ENCODE measurements at places on chromosomes 3 and 15.

DNA sequence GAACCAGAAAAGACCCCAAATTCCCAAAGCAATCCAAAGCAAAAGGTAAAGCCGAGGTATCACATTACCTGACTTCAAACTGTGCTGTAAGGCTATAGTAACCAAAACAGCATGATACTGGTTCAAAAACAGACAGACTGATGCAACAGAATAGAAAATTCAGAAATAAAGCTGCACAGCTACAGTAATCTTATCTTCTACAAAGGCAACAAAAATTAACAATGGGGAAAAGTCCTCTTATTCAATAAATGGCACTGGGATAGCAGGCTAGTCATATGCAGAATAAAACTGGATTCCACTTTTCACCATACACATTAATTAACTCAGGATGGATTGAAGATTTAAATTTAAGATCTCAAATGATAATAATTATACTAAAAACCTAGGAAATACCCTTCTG, 392.6 kb upstream of the CBLB start:
- no peak for DNase-seq

- DNase-seq = no peak
Observed at GRCh38 chr15:86155551-86155950, 75.9 kb downstream of the AGBL1 start.

- no peak for DNase-seq
Observed at GRCh38 chr15:69074843-69075224, 60.3 kb downstream of the NOX5 start.

DNA sequence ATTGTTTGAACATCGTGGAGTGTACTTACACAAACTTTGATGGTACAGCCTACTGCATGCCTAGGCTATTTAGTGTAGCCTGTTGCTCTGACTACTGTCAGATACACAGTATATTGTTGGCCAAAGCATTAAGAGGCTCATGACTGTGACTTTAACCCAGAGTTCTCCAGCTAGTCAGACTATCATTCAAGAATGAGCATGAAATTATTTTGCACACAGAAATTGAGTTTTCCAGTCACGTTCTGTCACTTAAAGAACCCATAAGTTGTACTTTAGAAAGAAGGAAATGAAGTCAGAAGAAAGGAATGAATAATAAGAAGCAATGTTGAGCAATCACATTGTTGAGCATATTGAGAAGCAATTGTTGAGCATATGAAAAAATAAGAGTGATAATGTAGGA, 37.6 kb upstream of the SLC22A13 start:
- peak; percentile 39 for DNase-seq

- DNase-seq = no peak
Observed at GRCh38 chr3:42829628-42830436, 20.6 kb downstream of the ACKR2 start.

DNA sequence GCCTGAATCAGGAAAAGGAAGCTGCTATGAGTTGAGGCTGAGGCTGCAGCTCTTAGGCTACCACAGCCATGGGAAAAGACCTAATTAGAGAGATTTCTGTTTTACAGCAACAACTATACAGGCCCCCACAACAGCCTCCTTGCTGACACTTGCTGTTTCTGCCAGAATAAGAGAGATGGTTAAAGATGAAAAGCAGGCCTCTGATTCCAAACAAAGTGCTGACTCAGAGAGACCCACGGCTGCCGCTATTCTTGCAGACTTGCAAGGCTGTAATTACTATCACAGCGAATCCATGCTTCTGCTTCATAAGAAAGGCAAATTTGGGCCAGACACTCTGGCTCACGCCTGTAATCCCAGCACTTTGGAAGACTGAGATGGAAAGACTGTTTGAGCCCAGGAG, 41.8 kb downstream of the MCF2L2 start:
- no peak for DNase-seq

DNA sequence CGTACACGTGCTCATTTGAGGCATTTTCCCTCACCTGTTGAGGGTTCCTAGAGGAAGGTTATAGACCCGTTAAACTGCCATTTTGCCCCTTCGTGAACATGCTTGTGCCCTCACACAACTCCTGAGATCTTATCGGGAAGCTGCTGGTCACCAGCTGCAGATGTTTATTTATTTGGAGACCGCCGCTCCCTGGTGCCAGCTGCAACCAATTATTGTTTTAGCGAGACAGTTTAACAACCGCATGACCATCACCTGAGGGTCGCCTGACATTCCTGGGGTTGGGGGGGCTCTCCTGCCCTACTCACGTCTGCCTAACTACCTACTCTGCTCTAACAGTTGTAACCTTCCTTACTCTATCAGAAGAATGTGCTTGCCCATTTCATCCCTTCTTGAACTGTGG, 292.5 kb downstream of the MCTP2 start:
- DNase-seq = no peak

DNA sequence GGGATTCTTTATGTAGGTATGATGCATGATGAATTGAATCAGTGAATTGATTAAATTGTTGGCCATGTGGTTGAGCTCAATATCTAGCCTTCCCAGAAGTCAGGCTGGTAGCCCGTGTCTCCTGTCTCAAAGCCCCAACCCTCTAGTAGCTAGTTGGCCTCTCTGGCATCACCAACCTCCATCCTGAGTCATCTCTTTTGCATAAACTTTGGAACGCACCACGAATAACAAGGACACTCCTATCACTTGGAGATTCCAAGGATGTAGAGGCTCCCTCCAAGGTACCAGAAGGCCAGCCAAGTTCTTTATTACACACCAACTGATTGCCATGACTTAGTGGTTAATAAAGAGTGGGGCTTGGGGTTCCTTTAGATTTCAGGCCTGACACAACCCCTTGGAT, 148.4 kb downstream of the APBA2 start:
- no peak for DNase-seq

- DNase-seq = no peak
Observed at GRCh38 chr3:142165194-142165593, 15.8 kb upstream of the TFDP2 start.

GRCh38 chr3:195895861-195896360, 12.4 kb downstream of the TNK2 start:
- DNase-seq = no peak

DNA sequence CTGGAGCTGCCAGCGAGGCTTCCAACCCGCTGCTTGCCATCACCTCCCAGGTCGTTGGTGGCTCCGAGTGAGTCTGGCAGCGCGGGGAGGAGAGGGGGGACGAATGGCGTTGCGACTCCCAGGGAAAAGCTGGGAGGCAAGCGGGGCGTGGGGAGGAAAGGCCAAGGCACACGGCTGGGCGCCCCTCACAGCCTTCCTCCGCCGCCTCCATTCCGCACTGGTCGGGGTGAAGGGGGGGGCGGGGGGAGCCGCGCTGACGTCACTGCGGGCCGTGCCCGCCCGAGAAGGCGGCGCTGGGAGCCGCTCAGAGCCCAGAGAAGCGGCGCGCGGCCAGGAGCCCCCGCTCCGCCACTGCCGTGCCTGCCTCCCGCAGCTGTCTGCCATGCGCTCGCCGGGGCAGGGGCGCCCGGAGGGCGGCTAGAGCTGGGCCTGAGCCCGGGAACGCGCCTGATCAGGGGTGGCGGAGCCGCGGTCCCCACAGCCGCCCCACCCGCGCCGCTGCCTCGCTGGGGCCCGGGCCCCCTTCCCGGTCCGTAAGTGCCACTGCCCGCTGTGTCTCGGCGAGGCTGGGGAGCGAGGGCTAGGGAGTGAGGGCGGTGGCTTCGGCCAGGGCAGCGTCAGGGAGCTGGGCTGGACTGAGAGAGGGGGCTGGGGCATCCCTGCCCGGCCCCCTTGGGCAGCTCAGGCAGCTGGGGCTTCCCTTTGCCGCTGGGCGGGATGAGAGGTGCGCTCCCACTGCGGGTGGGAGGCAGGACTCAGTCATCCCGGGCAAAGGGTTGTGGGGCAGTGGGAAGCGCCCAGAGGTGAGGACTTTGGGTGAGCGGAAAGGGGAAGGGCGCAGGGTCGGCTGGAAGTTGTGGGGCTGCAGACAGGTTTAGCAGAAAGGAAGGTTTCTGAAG, 27.8 kb upstream of the POLG start:
- DNase-seq = no peak

DNA sequence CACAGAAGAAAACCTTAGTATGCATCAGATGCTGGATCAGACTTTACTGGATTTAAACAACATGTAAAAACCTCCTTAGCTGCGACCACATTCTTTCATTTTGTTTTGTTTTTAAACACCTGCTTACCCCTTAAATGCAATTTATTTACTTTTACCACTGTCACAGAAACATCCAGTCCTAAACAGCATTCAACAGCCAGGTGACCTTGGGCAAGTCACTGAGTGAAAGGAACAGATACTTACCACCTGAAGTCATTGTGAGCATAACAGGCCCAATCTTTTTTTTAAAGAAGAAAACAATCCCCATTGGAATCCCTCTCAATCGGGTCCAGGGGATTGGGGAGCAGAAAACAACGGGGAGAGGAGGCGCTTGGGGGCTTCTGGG, 390 bp downstream of the STARD5 start:
- DNase-seq = no peak

GRCh38 chr15:100192097-100193080, 149.4 kb downstream of the ADAMTS17 start:
- DNase-seq = no peak

DNA sequence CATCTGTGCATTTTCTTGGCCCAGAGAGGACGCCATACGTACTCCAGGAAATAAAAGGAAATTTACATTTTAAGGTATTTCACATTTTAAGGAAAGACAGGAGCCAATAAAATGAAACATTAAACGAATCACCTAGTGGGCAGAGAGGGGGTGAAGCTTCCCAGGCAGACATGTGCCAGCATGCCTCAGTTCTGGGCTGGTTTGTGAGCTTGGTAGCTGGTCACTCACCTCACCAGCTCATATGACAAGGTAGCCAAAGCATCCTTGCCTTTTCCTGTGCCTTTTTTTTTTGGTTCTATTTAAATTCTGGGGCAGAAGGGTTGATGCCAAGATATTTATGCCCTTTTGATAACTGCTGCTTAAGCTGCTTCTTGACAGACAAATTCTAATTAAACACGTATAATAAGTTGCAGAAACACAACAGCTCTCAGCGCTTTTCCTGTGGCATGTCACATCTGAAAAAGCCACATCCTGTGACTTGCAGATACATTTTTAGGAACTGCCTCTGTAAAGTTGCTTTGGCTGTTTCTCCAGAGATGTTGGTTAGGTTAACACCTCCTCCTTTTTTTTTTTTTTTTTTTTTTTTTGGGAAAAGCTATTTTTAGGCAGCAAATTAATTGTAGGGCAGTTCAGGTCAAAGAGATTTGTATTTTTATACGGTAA, 218.6 kb downstream of the PDCD6IP start:
- no peak for DNase-seq

DNA sequence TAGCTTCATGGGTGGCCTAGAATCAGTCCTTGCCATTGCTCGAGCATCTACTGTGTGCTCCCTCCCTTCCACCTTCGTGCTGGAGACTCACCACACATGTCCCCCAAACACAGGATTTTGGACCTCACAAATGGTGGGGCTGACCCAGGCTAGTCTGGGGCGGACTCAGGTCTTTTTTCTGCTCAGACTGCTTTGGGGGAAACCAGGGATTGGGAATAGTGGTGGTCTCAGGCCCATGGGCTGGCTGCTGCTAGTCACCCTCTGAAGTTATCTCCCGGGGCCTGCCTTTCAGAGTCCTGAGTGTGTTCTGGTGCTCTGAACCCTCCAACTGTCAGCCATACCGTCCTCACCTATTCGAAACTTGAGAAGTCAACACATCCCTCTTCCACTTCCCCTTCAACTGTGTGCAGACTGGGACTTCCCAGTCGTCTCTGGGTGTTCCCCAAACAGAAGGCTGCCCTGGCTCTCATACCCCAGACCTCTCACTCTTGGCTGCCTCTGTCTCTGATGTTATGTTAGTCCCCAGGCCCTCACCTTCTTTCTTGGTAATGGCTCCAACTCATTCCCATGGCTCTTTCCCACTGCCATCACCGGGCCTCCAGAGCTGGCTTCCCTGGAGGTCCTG, 46.0 kb downstream of the PPCDC start:
- no peak for DNase-seq

GRCh38 chr15:69116391-69116790, 44.0 kb upstream of the GLCE start:
- DNase-seq = no peak

DNA sequence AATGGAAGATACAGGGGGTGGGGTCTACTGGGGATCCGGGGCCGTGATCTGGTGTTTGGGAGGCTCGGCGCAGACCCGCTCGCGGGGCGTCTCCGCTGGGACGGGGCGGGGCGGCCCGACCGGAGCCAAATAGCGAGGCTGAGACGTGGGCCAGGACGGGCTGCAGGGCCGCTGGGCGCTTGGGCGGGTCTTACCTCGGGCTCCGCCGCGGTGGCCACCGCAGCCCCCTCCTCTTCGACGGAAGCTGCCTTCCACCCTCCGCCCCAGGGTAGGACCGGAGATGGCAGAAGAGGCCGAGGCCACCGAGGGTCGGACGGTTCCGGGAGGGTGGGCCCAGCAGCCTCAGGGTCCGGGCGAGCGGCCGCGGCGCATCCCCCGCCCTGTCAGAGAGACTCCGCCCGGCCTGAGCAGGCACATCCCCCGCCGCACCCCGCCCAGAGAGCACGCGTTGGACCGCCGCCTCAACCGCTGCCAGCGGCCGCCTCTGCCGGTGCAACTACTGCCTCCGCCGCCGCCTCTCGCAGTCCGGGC, 399 bp downstream of the MYO9A start:
- DNase-seq = peak; percentile 65

Data from fibroblast of the conjunctiva (primary cell).